ENCODE measurements at places on chromosomes 13 and 19.

GRCh38 chr19:39150807-39151600 is 25.4 kb downstream of the PAK4 start:
- DNase-seq: no peak

GRCh38 chr19:17043744-17044143 is 17.1 kb upstream of the CPAMD8 start:
- DNase-seq: no peak

GRCh38 chr13:33275916-33276315 is 9.6 kb downstream of the STARD13 start:
- DNase-seq: no peak

DNA sequence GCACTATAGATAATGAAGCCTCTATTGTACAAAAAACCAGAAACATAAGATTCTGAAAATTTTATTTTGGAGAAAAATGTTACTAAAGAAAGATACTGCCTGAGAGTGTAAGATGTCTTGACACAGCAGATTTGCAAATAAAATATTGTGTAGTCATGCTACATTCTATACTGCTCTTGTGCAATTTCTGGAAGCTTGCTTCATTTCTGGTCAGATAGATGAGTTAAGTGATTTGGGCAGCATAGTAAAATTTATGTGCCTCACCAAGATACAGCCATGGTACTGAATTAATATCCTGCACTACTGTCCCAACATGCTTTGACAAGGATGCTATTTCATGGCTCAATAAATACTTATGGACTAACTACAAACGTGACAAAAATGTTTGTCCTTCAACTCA is 55.1 kb upstream of the STARD13 start:
- no peak for DNase-seq

DNA sequence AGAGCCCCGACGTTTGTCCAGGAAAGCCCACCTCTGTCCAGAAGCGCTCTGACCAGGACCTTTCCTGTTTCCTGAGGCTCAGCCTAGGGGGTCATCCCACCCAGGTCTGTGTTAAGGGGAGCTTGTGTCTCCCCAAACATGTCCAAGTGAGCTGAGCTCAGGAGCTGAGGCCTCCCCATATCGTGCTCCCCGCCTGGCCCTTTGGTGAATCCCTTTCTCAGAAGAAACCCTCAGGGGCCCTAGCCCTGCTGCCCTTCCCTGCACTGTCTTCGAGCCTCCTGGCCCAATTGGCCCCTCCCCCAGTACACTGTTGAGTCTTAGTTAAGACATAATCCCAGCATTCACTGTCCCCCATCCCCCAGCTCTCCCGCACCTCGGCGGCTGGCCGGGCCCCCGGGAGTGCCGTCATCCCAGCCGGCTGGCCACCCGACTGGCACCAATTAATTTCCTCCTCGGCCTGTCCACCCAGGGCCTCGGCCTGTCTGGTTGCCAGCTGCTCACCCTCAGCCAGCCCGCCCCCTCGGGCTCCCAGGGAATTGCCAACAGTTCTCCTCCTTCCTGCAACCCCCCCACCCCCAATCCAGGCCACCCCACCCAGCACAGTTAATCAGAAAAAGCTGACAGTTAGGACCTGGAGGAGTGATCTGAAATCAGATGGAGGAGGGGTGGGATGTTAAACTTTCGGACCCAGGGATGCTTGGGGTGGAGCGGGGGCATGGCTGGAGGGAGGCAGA is 13.6 kb downstream of the IER2 start:
- no peak for DNase-seq

- no peak for DNase-seq
Measured at GRCh38 chr19:45130888-45131615, 29.7 kb downstream of the NKPD1 start.

All from stimulated activated CD8-positive, alpha-beta memory T cell treated with anti-CD3 and anti-CD28 coated beads, Interleukin-4, amount 100 ng/mL, for 1 hour (primary cell).